Left lung (tissue), 14 donors: ENCODE measurements at places on chromosomes 13 and 19. TPM values are rescaled to one million over a fixed set of nuclear protein-coding genes. Genes with fewer than 3 reads are reported as not detected.
A peak's percentile ranks its signal among the peaks of the same experiment; 100 is the strongest.

OR7A5 gene
- not detected for polyA plus RNA-seq

GRCh38 chr13:26022538-26023292, 29.1 kb downstream of the SHISA2 start:
- DNase-seq, result peak; percentile 54

DNA sequence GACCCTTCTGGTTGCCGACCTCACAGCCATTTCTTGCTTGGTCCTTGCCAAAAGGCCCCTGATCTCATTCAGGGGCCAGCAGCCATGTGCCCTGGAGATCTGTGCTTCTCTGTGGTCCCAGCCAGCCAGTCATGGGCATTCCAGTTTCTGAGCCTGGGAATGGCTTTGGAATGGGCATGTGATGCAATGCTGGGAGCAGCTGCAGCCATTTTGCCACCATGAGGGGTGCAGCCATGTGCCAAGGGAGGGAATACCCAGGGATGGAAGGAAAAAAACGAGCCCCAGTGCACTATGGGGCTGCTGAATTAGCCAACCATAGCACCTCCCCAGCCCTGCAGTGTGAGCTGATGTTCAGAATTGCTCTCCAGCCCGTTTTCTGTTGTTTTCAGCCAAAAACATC, 26.3 kb downstream of the F2RL3 start:
- DNase-seq, result no peak

DNA sequence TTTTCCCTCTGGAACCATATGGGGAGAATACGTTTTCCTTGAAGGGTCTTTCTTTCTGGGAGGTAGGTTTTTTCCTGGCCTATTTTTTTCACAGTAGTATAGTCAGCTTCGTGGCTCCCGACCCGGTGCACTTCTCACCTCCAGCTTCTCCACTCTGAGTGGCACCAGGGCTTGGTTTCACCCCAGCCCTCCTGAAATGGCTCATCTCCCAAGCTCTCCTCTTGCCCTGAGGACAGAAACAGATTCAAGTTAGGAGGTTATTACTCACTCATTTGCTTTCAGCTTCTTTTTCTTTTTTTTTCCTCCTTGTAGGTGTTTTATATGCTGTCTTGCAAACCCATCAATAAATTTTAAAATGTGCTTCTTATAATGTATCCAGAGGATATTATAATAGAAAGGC, 199.3 kb downstream of the RFC3 start:
- DNase-seq, result no peak

DNA sequence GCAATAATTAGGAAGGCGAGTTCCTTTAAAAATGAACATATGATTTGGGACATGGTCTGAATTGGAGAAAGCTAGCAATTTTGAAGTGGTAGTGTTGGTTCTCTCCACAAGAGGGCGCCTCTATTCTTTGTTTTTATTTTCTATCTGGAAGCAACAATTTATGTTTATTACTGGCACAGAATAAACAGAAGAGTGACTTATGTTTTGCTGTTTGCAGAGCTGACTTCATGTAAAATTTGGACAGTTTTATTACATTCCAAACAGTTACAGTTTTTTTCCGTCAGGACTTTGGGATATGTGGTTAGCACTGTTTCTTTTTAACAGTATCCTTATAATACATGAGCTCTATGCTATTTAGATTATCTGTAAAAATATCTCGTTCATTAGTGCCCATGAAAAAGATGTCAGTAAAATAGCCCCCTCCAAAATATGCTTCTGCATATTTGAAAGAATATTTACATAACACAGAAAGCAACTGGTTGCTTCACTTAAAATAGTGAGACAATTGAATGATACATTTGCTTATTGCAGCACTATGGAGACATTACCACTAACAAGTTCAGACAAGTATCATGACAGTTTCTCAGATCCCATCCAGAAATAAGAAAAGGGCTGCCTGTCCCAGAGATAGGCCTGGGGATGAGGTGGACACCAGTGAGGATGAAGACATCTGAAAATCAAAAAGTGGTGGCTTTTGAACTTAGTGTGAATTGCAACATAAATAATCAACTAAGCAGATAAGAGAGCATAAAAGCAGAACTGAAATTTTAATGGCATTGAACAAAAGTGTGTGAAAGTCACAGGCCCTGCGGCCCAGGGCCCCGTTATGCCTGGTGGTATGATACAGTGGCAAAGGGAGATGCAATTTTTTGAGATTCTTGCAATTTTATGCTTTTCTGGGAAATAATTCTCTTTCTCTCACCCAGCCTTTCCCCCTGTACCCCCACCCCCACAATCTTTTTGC, 32.3 kb upstream of the FGF9 start:
- no peak for DNase-seq

SOHLH2 gene
- 2.0 TPM for polyA plus RNA-seq

DNA sequence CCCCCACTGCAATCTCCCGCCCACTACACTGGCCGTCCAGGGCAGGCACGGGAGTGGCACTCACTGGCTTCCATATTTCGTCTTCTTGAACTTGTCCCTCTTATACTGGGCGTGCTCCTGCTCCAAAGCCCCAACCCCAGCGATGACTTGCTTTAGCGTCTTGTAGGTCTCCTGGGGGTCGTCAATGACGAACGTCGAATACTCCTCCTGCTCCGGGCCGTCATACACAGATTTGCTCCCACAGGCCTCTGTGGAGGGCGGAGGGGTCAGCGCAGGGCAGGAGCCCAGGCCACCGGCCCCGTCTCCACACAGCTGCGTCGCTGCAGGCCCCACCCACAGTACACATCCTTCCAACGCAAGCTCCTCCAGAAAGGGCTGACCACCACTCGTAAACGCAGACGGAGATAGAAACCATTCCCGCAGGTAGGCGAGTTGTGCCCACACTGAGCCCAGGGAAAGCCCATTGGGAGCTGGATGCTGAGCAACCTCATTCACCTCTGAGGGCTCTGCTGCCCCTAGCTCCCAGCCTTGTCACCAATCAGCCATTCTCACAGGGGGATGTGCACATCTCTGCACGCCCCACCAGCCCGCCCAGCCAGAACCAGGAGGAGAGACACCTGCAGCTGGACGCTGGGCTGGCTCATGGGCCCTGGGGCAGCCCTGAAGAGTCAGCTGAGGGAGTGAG, 7.9 kb upstream of the C13orf46 start:
- DNase-seq, result no peak

DNA sequence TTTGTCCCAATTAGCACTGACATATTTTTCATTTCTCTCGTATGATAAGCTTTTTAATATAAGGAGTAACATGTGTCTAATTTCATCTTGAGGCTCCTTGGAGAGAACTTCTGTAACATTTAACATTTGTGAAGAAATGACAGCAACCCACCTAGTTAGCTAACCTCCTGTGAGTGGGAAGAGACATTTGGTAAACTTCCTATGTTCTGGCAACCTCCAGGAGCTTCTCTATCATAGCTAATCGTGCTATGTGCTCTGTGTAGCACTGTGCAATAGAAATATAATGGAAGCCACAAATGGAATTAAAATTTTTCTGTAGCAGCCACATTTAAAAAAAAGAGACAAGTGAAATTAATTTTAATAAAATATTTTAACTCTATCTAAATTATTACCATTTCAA, 5.4 kb upstream of the OLFM4 start:
- no peak for DNase-seq

DNA sequence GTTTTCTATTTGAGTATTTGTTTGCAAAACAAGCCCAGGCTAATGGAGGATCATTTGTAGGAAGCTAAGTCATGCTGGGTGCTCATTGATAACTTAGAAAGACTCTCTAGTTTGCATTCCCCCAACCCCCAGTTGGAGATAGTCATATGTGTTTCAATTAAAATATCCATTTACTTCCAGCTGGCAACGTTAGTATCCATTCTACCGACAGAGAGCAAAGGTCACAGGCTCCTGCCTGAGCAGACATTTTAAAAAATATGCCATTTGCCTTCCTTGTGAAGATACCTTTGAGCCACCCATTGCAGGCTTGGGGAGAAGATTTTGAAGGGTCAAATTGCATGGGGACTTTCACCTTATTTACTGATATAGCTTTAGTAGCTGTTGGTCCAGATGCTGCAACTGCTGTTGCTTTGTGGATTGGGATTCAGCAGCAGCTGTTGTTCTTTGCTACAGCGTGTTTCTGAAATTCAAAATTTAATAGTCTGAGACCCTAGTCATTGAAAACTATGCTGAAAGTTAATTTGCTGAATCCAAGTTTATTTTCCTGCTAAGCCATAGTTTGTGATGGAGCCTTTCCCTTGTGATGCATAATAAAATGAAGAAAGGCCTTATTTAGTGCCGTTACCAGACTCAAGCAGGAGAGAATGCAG, 335.1 kb downstream of the GPC6 start:
- DNase-seq, result no peak
